ENCODE measurements at places on chromosomes 11 and 22. TPM values are rescaled to one million over a fixed set of nuclear protein-coding genes. Genes with fewer than 3 reads are reported as not detected.

DNA sequence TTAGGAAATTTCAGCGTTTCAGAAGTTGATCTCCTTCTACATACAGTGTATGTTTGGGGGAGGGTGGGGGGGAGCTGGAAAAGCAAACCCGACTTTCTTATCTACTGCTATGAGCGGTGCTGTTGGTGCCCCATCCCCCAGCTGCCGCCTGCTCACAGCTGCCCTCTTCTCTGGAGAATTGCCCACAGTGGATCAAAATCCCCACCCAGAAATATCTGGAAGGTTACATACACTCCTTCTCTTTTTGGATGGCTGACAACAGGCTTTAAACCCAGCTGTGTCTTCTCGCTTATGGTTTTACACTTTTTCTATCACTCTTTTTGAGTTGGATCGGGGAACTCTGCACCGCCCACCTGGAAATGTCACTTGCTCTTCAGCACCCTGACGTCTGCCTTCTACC is 56.4 kb downstream of the DHCR7 start:
- DNase-seq: no peak

DNA sequence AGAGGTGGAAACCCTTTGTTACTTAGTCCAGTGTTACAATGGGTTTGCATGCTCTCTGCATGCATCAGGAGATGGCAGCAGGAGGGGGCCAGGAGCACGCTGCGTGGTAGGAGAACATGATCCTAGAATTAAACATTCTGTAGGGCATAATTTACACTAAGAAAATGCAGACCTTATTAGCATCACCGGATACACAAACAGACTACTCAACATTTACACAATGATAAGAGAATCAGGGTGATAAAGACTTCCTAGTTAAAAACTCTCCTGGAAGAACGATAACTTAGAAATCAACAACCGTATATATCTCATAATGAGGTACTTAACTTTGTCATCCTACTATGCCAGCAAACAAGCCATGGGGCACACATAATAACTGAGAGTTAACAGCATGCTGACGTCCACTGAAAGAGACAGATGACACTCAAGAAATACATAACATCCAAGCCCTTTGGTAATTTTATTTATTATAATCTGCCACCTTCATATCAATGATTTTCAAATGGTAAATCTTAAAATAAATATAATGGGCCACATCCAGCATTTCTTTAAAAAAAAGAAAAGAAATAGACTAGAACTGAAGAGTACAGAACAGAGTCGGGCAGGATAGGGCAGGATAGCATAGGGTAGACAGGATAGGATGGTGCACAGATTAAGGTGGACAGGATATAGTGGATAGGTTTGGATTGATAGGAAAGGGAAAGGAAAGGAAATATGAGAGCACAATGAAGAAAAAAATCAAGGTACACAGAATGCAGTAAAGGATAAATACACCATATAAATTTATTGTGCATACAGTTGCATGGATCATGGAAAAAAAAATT is 27.5 kb downstream of the CADM1 start:
- DNase-seq: no peak

- no peak for DNase-seq
Measured at GRCh38 chr11:87397011-87397865, 359.5 kb downstream of the TMEM135 start.

The KRTAP5-1 gene
- not detected for total RNA-seq

The SPDYC gene
- not detected for total RNA-seq

- no peak for DNase-seq
Measured at GRCh38 chr11:134632347-134633119, 220.5 kb upstream of the B3GAT1 start.

DNA sequence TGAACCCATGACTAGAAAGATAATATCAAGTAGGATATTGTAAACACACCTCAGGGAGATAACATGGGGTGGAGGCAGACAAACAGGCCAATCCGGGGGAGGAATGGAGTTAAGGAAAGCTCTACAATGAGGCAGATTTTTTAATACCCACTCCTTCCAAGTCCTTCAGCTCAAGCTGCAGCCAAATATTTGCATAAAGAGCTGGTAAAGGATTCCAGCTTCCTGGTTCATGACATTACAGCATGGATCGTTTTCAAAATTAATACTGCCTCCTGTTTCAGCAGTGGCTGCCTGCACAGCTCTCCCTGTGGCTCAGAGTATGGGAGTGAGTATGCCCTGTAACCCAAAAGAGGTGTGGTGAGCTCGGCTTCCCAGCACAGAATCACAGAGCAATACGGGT is 5.1 kb downstream of the POU2AF3 start:
- no peak for DNase-seq

DNA sequence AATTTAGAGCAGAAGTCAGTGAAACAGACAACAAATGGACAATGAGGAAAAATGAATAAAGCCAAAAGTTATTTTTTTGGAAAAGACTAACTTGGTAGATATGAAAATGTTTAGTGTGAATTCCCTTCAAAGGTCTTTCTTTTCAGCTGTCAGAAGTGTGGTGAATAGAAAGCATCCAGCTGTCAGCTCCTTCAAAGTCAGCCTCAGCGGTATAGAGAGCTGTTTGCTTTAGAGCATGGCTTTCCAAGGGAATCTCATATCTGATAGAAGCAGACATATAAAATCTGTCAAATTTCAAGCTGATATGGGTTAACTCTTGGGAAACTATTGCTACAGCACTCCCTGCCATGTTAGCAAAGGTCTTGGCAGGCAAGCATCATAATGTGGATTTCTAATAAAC is 309.3 kb downstream of the CASP12 start:
- no peak for DNase-seq

The RFPL1 gene
- not detected for total RNA-seq

- DNase-seq: no peak
Measured at GRCh38 chr22:25496396-25497064, 67.9 kb upstream of the GRK3 start.

The SLN gene
- total RNA-seq: not detected

The FXYD6 gene
- total RNA-seq: not detected

GRCh38 chr11:12755510-12756453 is 81.6 kb downstream of the TEAD1 start:
- no peak for DNase-seq

The OR10A2 gene
- not detected for total RNA-seq

DNA sequence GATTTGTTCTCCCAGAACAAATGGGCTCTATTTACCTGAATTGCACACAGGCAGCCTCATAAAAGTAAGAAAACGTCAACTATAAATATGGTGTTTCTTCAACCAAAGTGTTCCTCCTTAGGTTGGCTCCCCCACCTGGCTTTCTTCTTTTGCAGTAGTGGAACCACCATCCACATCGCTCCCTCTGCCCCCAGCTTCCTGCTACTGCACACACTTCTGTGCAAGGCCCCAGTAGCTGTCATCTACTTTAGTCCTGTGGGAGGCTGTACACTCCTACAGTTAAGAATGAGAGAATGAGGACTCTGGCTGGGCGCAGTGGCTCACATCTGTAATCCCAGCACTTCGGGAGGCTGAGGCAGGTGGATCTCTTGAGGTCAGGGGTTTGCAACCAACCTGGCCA is 89.5 kb downstream of the BMAL1 start:
- DNase-seq: no peak

The SLC25A45 gene
- total RNA-seq: 23.4 TPM

GRCh38 chr22:20010307-20011122 is 6.1 kb downstream of the ARVCF start:
- DNase-seq: no peak

- no peak for DNase-seq
Measured at GRCh38 chr11:114078423-114078822, 18.9 kb downstream of the ZBTB16 start.

DNA sequence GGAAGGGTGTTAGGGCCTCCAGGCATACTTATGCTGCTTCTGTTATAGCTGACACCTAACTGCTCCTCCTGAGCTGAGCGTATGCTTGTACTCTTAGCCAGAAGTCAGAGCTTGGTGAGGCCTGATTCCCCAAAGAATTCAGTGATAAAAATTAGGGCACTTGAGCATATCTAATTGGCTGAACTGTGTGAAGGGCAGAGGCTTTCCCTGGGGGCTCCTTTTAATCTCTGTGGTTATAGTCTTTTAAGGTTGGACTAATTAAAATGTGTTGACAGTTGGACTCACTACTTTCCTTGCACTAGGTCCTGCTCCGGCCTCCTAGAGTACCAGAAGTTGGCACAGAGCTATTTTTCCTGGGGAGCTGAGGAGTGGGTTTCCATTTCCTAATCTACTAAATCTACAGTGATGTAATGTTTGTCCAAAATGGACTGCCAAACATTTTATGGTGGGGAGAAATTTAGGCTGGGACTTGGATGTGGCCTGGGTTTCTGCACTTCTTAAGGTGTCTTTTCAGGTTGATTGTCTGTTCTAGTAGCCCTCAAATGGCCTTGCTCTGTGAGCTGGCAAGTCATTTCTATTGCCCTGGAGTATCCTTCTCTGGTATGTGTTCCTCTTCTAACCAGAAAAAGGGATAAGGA is 18.4 kb downstream of the STIM1 start:
- no peak for DNase-seq

GRCh38 chr11:61711498-61711897 is 31.3 kb downstream of the DAGLA start:
- DNase-seq: no peak

GRCh38 chr11:87228820-87229219 is 191.1 kb downstream of the TMEM135 start:
- DNase-seq: no peak

- DNase-seq: peak; percentile 38
Measured at GRCh38 chr11:75524665-75525432, 892 bp downstream of the GDPD5 start.

DNA sequence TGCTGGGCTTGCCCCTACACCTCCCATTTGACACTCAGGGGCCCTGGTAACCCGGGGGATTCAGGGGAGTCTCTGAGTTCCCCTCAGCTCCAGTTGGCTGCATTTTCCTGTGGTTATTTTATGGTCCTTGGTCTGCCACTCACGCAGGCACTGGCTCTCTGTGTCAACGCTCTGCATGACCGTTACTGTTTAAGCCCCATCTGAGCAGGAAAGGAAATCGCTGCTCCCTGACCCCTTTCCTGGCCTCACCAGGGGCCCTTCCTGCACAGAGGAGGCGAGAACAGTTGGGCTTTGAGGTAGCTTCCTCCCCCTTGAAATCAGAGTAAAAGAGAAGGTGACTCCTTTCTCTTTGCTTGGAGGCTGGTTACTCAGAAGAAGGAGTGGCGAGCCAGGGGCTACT is 2.4 kb downstream of the C1QTNF4 start:
- DNase-seq: no peak

- no peak for DNase-seq
Measured at GRCh38 chr11:17463546-17464174, 13.0 kb downstream of the ABCC8 start.

- no peak for DNase-seq
Measured at GRCh38 chr11:100151944-100152343, 535.1 kb upstream of the ARHGAP42 start.

DNA sequence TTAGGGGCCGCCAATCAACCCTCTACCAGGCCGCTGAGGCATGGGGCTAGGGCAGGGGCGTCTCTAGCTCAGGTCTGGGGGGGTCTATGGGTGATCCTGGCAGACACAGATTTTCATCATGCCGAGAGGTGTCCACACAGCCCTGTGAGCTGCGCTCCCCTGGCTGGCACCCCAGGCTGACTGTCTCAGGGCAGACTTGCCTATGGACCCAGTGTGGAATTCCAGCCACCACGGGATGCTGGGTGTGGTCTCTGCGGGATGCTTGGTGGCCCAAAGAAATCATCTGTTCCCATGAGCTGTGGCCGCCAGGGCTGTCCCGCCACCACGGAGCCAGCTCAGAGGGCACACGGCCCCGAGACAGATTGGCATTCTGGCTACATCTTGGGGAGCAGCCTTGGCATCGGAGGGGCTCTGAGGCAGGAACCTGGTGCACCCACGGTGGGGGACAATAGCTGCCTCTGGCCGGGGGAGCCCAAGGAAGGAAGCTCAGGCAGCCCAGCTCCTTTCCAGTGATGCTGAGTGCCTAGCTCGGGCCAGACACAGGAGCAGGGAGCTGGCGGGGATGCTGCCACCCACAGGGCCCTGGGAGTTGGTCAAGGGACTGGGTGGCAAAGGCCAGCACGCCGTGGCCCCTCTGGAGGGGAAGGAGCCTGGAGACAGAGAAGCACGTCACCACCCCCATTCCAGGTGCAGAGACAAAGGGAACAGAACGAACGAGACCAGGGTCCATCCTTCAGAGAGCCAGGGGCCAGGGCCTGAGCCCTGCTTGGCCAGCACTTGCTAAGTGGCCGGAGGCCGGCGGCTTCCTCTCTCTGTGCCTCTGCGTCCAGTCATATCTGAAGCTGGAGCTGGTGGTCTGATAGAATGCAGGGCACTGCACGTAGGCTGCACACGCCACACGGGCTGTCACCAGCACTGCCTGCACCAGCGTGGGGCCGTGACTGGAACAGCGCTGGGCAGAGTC is 64.4 kb upstream of the FGF3 start:
- no peak for DNase-seq

DNA sequence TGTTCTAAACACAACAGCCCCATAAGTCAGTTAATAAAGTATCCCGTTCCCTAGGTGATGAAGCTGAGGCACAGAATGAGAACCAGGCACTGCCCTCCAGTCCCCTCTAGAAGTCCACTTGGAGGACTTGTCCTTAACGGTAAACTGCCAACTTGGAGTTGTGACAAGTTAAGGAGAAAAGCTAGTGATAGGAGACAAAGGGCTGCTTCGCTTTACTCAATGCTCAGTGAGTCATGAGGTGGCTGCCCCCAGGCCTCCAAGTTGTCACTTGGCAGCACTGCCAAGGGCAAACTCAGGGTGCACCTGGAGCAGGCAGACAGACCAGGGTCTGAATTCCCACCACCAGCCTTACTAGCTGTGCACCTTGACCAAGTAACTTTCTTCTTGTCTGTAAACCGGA is 13.5 kb downstream of the SLC43A1 start:
- DNase-seq: no peak

The MUC5B gene
- not detected for total RNA-seq

The OR8G5 gene
- total RNA-seq: not detected

The SEPTIN3 gene
- 0.18 TPM for total RNA-seq

The PDE3B gene
- 240 TPM for total RNA-seq

- no peak for DNase-seq
Measured at GRCh38 chr11:129854232-129854805, 38.7 kb downstream of the TMEM45B start.

GRCh38 chr11:65059959-65060824 is 1.8 kb upstream of the NAALADL1 start:
- DNase-seq: no peak

GRCh38 chr11:2315395-2316168 is 13.8 kb downstream of the TSPAN32 start:
- no peak for DNase-seq

The PGA3 gene
- not detected for total RNA-seq

Measured in naive thymus-derived CD8-positive, alpha-beta T cell (primary cell).